ENCODE measurements at places on chromosomes 1 and 21.

- DNase-seq = no peak
Measured at GRCh38 chr1:61753998-61754508, 11.8 kb downstream of the PATJ start.

DNA sequence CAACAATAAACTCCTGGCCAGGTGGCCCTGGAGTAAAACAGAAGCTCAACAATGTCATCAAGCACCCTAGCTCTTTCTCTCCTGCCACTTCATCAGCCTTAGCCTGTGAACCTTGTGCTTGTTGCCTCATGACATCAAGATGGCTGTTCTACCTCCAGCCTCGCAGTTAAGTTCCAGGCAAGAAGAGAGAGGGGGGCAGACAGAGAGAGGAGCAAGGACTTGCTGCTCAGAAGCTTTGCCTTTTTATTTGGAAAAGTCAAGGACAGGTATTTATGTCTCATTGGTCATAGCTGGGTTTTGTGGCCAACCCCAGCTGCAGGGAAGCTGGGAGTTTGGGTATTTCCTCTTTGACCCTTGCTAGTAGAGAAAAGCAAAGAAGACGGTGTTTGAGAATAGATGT is 60.3 kb upstream of the GADD45A start:
- DNase-seq = no peak

DNA sequence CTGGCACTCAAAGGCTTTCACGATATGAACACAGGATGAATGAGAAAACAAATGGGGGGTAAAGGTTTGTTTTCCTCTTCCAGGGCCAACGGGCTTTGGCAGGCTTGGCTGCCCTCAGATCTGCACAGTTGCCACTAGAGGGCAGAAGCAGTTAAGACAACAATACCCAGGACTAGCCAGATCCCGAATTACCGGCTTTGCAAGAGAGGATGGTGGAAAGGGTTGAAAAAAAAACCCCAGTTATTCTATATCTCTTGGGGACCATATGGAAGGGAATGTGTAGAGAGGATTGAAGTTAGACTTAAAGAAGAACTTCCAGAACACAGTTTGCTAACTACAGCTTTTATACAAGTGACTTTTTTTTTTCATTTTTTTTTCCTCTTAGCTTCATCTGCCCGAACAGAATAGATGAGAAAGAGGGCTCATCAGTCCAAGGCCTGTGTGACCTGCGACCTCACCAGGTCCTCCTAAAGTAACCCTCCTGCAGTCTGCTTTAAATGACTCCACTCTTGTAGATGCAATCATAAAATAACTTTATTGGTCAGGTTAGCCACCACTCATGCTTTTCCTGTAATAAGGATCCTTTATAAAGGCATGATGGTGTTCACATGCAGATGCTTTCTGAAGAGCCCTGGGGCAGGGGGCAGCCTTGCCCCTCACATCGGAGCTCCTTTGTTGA is 10.7 kb downstream of the FMOD start:
- peak; percentile 83 for DNase-seq

- no peak for DNase-seq
Measured at GRCh38 chr21:15797577-15798363, 68.0 kb downstream of the USP25 start.

DNA sequence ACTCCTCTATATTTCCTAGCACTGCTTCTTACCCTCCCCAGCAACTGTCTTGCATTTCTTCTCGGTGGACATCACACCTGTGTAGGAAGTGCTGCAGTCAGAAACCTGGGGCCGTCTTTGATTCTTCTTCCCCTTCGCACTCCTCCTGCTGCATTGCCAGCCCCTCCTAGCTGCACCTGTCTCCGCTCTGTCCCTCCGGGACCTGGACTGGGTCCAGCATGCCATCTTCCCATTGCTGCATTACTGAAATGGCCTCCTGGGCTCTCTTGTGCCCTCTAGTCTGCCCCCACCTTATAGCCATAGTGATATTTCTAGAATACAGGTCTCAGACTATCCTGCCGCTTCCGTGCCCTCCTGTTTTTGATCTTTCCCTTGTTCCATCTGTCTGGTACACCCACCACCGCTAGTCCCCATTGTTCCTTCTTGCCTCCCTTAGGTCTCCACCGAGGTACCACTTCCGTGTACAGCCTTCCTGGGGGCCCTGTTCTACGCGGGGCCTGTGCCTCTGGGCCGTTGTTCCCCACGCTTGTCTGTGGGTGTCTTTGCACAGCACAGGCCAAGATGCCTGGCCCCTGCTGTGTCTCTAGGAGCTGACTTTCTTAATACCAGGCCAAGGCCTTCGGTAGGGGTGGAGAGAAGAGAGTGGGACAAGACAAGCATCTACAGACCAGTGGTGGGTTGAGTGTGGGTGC is 107.6 kb downstream of the GALNT2 start:
- no peak for DNase-seq

- DNase-seq = no peak
Measured at GRCh38 chr21:29753216-29753615, 186.6 kb downstream of the GRIK1 start.

GRCh38 chr1:167272369-167272957 is 51.8 kb downstream of the POU2F1 start:
- no peak for DNase-seq

DNA sequence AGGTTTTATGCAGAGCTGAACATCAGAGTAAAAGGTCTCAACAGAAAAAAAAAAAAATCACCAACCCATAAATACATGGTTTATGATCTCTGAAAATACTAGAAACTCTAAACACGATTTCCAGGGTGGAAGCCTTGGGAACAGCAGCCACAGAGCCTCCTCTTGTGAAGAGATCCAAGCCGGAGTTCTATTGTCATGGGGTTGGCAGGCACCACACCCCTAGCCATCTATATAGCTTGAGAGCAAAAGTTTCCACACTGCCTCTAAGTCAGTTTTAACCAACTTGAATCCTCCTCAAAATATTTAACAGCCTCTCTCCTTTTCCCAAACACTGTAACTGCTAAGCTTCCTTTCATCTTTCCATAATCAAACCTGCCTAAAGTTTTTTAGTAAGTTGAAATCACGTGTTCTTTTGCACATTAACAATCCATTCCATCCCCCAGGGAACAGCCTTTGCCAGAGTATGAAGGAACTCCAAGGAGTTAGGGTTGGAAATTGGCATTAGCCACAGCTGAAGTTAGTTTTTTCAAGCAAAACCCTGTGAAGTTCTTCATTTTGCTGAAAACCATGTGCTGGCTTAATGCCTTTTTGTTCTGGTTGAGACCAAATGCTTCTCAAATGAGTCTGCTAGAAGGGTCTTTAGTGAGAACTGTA is 13.8 kb upstream of the SEC16B start:
- no peak for DNase-seq

GRCh38 chr1:240086726-240087125 is 5.0 kb upstream of the FMN2 start:
- no peak for DNase-seq

GRCh38 chr1:191839891-191840290 is 318.4 kb upstream of the RGS18 start:
- DNase-seq = no peak

GRCh38 chr1:114517348-114517747 is 6.3 kb upstream of the TRIM33 start:
- no peak for DNase-seq

DNA sequence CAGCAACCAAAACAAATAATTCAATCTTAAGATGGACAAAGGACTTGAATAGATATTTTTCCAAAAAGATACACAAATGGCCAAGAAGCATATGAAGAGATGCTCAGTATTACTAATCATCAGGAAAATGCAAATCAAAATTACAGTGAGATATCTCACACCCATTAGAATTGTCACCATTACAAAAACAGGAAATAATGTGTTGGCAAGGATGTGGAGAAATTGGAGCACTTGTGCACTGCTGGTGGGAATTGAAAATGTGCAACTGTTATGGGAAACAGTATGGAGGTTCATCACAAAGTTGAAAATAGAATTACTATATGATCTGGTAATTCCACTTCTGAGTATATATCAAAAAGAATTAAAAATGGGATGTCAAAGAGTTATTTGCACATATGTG is 83.2 kb downstream of the SH3GLB1 start:
- no peak for DNase-seq

DNA sequence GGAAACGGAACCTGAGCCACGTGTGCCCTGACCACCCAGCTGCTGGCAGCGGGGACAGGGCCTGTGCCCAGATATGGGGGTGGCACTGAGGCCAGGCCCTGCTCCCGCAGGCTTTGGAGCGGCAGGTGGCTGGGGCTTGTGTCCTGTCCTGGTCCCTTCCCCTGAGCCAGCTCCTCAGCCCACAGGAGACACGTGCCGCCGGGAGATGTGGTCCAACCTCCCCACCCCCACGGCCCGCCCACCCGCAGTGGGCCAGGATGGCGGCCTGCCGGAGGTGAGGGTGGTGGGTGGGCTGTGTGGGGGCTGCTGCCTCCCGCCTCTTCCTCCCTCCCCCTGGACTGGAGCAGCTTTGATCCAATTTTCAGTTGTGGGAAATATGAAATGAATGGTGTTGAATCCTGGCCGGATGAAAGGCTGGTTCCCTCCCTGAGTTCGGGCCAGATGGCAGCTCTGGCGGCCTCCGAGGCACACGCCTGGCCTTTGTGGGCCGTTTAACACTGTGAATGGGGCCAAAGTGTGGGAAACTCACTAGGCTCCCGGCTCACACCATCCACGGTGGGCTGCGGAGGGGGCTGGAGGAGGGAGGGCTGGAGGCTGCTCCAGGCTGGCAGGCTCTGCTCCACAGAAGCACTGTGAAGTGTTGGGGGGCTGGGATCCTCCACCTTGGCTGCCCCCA is 2.6 kb upstream of the HES5 start:
- DNase-seq = no peak

- DNase-seq = no peak
Measured at GRCh38 chr1:212958175-212958574, 7.8 kb downstream of the VASH2 start.

GRCh38 chr1:231861541-231862481 is 235.2 kb downstream of the DISC1 start:
- no peak for DNase-seq

DNA sequence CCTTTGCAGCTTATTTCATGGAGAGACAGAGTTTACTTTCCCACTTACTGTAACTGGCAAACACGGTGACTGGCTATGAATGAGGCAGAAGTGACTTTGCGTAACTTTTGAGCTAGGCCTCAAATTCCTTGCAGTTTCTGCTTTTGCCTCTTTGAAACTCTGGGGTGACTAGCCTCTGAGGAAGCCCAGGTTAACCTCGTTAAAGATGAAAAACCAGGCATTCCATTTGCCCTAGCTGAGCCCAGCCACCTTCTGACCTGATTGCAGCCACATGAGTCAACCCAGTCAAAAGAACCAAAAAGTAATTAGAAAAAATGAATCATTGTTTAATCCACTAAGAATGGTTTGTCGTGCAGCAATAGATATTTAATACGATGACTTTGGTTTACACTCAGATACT is 20.4 kb downstream of the PRMT6 start:
- DNase-seq = peak; percentile 1

DNA sequence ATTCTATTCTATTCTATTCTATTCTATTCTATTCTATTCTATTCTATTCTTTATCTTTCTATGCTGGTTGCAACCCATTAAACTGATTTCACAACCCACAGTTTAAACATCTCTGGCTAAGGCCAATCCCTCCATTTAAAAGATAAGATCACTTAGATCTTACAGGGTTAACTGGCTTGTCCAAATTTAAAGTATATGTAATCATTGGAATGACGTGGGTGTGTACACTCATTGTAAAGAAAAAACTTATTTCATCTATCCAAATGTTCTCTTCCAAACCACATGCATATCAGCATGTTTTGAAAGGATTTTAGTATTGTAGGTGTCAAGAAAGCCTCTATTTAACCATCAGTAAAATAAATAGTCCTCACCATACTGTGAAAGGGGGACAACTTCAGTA is 299.6 kb upstream of the RUNX1 start:
- DNase-seq = no peak

DNA sequence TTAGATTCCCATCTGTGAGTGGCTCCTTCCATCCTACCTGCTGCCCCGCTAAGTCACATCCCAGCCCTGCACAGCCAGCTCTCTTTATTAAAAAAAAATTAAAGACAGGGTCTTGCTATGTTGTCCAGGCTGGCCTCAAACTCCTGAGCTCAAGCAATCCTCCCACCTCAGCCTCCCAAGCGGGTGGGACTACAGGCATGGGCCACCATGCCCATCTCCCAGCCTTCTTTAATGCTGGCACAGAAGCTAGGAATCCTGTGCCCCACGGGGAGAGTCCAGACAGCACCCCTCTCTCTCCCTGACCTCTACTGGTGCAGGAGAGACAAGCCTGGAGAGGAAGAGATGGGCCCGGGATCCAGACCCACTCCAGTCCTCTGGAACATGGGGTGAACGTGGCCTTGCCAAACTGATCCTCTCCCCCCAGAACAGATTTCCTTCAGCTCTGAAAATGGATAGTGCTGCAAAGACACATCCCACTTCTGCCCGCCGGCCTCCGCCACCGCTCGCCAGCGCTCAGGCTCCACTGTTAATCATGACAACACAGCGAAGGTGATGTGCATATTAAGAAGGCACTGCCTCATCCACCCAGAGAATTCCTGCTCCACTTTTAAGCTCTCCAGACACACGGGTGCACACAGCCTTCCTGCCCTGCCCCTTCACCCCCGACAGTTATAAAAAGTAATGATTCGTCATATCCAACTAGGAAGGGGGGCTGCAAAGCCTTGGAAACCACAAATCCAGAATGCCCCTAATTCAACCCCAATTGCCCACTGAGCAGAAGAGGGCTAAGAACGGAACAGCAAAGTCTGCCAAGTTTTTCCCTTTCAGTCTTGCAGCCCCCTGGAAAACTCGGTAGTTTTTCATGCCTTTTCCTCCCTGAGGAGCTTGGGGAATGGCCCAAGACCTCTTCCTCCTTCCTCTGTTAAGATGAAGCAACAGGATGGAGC is 68.1 kb downstream of the MRPL37 start:
- DNase-seq = no peak

- no peak for DNase-seq
Measured at GRCh38 chr1:55374216-55374615, 159.1 kb upstream of the USP24 start.

- DNase-seq = no peak
Measured at GRCh38 chr1:113751516-113751915, 7.8 kb downstream of the PHTF1 start.

GRCh38 chr1:18907021-18907916 is 4.9 kb upstream of the ALDH4A1 start:
- peak; percentile 56 for DNase-seq

- DNase-seq = no peak
Measured at GRCh38 chr1:109135940-109136339, 22.0 kb downstream of the ELAPOR1 start.

DNA sequence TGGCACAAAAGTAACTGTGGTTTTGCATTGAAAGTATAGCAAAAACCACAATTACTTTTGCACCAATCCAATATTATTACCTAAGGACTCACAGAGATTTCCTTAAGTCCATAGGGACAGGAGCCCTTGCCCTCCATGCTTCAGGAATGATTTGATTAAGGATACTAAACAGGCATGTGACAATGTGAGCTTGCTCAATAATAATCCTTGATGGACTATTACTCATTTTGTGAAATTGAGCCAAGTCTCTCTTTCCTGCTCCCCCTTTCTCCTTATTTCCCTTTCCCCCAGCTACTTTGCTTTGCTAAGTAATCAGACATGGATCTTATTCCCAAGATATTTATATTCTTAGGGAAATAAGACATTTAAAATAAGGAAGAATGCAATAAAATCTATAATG is 21.6 kb upstream of the RGL1 start:
- DNase-seq = no peak

GRCh38 chr1:115457289-115457688 is 119.2 kb upstream of the NGF start:
- DNase-seq = no peak

Measured in Caco-2 (cell line).